ENCODE measurements at places on chromosomes 13 and 19. TPM values are rescaled to one million over a fixed set of nuclear protein-coding genes. Genes with fewer than 3 reads are reported as not detected.

DNA sequence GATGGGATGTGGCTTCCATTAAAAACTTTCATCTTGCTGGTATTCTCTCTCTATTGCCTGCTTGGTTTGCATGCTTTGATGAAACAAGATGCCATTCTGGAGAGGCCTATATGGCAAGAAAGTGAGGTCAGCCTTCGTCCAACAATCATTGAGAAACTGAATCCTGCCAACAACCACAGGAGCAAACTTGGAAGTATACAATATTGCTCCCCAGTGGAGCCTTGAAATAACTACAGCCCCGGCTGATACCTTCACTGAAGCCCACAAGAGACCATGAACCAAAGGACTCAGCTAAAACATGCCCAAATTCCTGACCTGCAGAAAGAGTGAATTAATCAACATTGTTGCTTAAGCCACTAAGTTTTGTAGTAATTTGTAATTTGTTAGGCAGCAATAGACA is 82.5 kb upstream of the FGF14 start:
- no peak for DNase-seq

- no peak for DNase-seq
Measured at GRCh38 chr13:37273836-37274235, 168.4 kb upstream of the CSNK1A1L start.

- DNase-seq, result no peak
Measured at GRCh38 chr13:25966086-25966485, 85.7 kb downstream of the SHISA2 start.

GRCh38 chr19:55242517-55242916 is 14.0 kb upstream of the TMEM86B start:
- DNase-seq, result no peak

ZMYM2 gene
- 22.5 TPM for total RNA-seq

RDH13 gene
- 3.7 TPM for total RNA-seq
